ENCODE measurements at places on chromosomes 6 and 20. TPM values are rescaled to one million over a fixed set of nuclear protein-coding genes. Genes with fewer than 3 reads are reported as not detected.

Gene REPS1
- 42.2 TPM for total RNA-seq

Gene TMEM244
- not detected for total RNA-seq

Gene DEF6
- 27.3 TPM for total RNA-seq

Gene MAP3K5
- 14.5 TPM for total RNA-seq

DNA sequence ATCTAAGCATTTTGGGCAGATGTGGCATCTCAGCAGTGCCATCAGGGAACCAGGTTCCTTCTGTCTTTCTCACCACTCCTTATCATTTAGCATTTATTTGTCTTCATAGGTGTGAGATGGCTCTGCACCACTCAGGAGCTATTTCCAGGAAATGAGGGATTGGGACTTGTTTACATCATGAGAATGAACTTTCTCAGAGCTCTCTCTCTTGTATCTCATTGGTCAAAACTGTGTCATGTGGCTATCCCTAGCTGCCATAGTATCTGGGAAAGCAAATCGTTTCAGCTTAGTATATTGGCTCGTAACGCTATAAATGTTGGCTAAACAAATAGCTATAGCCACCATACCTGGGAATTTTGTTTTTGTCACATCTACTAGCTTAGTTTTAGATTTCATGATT lies 23.8 kb downstream of the PLCB4 start:
- no peak for ATAC-seq

- peak; percentile 62 for ATAC-seq
These were observed at the start of gene PRDM13 for GRCh38 chr6:99606656-99607415. Gene PRDM13 (plus strand): TSS chr6:99606833. CDS start chr6:99607035, 202 bp downstream.

DNA sequence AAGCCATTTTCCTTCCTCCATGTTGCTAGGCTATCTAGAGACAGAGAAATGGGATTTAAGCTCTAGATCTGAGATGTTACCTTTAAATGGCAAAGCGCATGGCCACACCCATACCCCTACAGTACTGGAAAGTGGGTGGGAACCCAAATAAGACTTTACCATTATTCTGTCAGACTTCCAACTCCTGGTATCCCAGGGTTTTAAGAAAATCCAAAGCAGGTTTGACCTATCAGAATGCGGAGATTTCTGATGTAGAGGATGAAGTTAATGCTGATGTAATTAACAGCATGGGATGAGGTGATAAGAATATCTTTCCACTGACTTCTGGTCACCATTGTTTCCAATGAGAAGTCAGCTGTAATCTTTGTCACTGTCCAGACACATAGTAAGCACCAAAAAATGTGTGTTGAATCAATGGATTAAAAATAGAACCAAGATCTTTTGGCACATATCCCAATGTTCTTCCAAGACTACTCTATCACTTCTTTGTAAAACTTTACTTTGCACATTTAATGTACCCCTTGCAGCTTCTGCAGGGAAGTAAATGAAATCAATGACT lies 140.8 kb upstream of the INSM1 start:
- ATAC-seq = no peak

- no peak for ATAC-seq
These were observed 28.9 kb downstream of the TPD52L1 start for GRCh38 chr6:125182237-125183008.

- ATAC-seq = no peak
These were observed 45.2 kb downstream of the THEMIS start for GRCh38 chr6:127855542-127856159.

DNA sequence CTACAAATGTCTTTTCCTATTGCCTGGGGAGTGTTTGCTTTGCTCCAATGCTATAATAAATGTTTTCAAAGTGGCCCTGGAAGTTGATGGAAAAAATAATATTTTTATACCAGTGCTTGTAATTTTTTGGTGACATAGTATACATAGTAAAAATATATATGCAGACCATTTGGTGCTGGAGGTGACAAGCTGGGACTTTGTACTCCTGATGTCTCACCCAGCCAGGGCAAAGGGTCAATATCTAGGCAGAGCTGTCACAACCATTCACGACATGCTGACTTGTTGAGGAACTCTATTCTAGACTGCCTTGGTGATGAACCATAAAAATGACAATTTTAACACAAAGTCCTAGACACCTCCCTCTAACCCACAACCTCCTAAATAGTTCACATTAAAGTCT lies 203.0 kb downstream of the PLCB1 start:
- no peak for ATAC-seq

DNA sequence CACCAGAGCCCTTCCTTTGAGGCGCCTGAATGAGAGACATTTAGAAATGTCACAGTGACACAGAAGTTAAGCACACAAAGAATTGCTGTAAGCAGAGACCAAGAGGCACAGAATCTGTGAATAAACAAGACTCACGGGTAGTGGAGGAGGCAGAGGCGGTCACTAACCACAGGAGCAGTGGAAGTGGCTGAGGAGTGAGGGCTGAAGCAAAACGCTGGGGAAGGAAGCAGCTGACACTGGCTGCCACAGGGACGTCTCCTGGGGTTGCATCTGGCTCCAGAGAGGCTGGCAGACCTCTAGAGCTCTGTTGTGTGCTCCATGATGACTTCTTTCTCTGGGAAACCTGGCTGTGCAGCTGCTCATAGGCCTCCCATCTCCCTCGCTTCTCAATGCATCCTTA lies 65.0 kb upstream of the SLC2A12 start:
- no peak for ATAC-seq

DNA sequence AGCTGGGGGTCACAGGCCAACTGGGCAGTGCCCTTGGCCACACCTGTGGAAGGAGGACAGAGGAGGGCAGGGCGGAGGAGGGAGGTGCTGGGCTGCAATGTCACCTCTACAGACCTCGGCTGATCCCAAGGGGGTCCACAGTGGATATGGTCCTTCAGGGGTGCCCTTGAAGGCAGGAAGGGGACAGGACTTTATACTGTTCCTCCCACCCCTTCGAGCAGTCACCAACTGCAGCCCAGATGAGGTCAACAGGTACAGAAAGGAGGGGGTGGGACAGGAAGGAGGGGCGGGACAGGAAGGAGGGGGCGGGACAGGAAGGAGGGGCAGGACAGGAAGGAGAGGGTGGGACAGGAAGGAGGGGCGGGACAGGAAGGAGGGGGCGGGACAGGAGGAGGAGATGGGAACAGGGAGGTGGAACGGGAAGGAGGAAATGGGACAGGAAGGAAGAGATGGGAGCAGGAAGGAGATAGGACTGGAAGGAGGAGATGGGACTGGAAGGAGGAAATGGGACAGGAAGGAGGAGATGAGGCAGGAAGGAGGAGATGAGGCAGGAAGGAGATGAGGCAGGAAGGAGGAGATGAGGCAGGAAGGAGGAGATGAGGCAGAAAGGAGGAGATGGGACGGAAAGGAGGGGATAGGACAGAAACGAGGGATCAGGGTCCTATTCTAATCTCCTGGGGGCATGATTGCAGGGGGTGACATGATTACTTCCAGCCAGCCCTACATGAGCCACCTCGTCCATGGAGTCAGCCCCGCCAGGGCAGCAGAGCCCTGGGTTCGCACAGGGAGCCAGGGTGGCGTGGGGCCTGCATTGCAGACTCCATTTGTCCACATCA lies 19.4 kb upstream of the MRGBP start:
- ATAC-seq = peak; percentile 27

- peak; percentile 45 for ATAC-seq
These were observed 20.6 kb upstream of the SGK2 start for GRCh38 chr20:43537921-43538877.

DNA sequence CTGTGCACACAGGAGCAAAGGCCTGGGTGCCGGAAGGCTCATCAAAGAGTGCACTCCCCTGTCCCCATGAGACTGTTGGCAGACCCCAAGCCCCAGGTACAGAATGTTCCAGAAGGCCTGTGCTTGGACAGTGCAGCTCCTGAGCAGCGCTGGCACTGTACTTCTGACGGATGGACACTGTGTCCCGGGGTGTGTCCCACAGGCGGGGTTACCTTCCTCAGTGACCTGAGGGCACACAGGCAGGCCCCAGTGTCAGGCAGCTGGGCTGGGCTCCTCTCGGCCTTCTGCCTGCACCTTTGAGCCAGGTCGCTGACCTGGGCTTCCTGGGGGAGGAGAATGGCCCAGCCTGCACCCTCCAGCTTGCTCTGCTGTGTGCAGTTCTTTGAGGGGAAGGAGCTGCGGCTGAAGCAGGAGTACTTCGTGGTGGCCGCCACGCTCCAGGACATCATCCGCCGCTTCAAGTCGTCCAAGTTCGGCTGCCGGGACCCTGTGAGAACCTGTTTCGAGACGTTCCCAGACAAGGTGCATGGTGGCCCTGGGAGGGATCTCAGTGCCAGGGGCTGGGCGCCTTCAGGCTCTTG lies 30.1 kb downstream of the PYGB start:
- no peak for ATAC-seq
